ENCODE measurements at places on chromosomes 3 and 15. TPM values are rescaled to one million over a fixed set of nuclear protein-coding genes. Genes with fewer than 3 reads are reported as not detected.

DHX30 gene
- 178 TPM for total RNA-seq

IMPG2 gene
- total RNA-seq: 0.39 TPM

TGM4 gene
- 1.4 TPM for total RNA-seq

CASR gene
- total RNA-seq: 1.4 TPM

TM6SF1 gene
- 3.0 TPM for total RNA-seq

SMCO1 gene
- 0.25 TPM for total RNA-seq

PROS1 gene
- total RNA-seq: 14.3 TPM

SMAD6 gene
- total RNA-seq: 19.4 TPM

PEX5L gene
- total RNA-seq: 6.3 TPM

ALS2CL gene
- 5.4 TPM for total RNA-seq

PDIA5 gene
- total RNA-seq: 76.0 TPM

INTS14 gene
- 65.7 TPM for total RNA-seq

IGSF10 gene
- 5.6 TPM for total RNA-seq

PPARG gene
- 17.6 TPM for total RNA-seq

CILP gene
- 8.0 TPM for total RNA-seq

CPA3 gene
- total RNA-seq: 6.4 TPM

SCN5A gene
- 0.99 TPM for total RNA-seq

LRRIQ4 gene
- total RNA-seq: 0.68 TPM

FSTL1 gene
- 35.0 TPM for total RNA-seq

DAZL gene
- 49.8 TPM for total RNA-seq

SLC12A1 gene
- 0.62 TPM for total RNA-seq

RPL32 gene
- 435 TPM for total RNA-seq

CCDC33 gene
- 11.6 TPM for total RNA-seq

ASB14 gene
- 0.06 TPM for total RNA-seq

RYR3 gene
- total RNA-seq: 4.3 TPM

Measured in testis (tissue), 5 donors.